ENCODE measurements at places on chromosomes 1 and 21.
A peak's percentile ranks its signal among the peaks of the same experiment; 100 is the strongest.

- no peak for DNase-seq
- H3K36me3 ChIP-seq, result no peaks in the 10 kb centered on the region
- no peak overlapping the region for H3K27ac ChIP-seq
- H3K4me3 ChIP-seq, result no peak overlapping the region
- no peaks in the 10 kb centered on the region for H3K27me3 ChIP-seq
These were observed 978 bp downstream of the PRDM15 start for GRCh38 chr21:41877901-41878830.

DNA sequence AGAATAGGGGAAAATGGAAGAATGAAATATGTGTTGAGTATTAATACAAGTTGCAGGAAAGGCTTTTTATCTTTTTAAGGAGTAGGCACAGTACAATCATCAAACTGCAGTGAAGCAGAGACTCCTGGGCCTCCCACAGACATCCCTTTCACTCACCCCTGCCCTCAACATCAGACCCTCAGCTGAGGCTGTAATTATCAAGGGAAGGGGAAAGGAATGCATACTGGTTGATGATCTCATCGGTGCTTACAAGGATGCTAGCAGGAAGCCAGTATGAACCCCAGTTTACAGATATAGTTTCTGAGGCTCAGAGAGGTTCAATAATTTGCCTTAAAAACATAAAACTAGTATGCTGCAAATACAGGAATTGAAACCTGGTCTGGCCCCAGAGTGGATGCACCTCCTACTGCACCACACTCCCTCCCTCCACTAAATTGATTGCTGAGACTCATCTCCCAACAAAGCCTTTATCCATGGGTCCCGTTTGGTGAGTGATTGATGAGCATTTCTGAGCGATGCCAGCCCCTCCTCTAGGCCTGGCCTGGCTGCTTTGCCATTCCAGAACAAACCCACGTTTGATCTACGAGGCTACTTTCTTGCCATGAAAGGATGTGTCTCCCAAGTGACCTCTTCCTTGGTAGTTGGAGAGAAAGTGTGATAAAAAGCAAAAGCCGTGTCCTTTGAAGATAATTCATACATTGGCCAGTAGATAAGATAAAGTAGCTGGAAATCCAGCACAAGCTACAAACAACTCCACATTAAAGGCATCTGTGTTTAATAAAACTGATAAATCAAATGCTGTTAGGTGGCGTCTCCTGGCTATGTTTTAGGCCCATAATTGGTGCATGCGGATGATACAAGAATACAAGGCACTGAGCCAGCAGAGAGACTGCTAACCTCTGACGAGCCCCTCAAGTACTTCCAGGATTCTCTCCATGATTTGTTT is 233.9 kb upstream of the CAMK1G start:
- H3K27me3 ChIP-seq, result no peaks in the 10 kb centered on the region
- no peak for DNase-seq
- H3K4me1 ChIP-seq, result no peaks in the 10 kb centered on the region
- no peaks in the 10 kb centered on the region for H3K36me3 ChIP-seq

- no peaks in the 10 kb centered on the region for H3K27me3 ChIP-seq
- no peak overlapping the region for H3K27ac ChIP-seq
- no peak for DNase-seq
- no peaks in the 10 kb centered on the region for H3K4me1 ChIP-seq
- no peak overlapping the region for H3K4me3 ChIP-seq
These were observed 89.9 kb upstream of the ARTN start for GRCh38 chr1:43843684-43844083.

DNA sequence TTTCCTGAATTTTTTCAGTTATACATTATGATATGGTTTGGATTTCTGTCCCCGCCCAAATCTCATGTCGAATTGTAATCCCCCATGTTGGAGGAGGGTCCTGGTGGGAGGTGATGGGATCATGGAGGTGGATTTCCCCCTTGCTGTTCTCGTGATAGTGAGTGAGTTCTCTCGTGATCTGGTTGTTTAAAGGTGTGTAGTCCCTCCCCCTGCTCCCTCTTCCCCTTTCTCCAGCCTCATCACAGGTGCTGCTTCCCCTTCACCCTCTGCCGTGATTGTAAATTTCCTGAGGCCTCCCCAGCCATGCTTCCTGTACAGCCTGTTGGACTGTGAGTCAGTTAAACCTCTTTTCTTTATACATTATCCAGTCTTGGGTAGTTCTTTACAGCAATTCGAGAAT is 93.2 kb upstream of the HNRNPU start:
- no peak overlapping the region for H3K27ac ChIP-seq
- H3K36me3 ChIP-seq, result no peaks in the 10 kb centered on the region
- no peaks in the 10 kb centered on the region for H3K27me3 ChIP-seq
- H3K4me3 ChIP-seq, result no peak overlapping the region
- no peaks in the 10 kb centered on the region for H3K4me1 ChIP-seq
- no peak for DNase-seq

GRCh38 chr1:206066479-206067171 is 13.7 kb downstream of the RHEX start:
- H3K4me3 ChIP-seq, result no peak overlapping the region
- no peaks in the 10 kb centered on the region for H3K27me3 ChIP-seq
- no peaks in the 10 kb centered on the region for H3K36me3 ChIP-seq
- DNase-seq, result no peak

- DNase-seq, result no peak
- H3K36me3 ChIP-seq, result no peaks in the 10 kb centered on the region
- H3K4me3 ChIP-seq, result no peak overlapping the region
- H3K4me1 ChIP-seq, result peaks cover 61% of the 10 kb centered on the region
These were observed 160.2 kb downstream of the DHRS3 start for GRCh38 chr1:12457771-12458170.

DNA sequence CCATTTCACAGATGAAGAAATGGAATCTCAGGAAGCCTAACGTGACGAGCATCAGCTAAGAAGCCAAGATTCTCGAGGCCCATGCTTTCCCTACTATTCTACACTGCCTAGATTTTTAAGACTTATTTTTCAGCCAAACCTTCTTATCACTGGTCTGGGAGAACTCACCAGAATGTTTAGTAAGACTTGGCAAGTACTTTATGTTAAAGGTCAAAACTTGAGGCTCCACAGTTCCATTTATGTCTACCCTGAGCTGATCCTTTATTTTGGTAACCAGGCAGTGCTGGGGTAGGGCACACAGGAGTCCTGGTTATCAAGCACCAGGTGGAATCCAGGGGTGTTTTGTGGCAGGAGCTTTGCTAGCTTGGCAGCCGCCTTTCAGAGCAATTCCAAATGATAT is 16.8 kb downstream of the PLXNA2 start:
- no peaks in the 10 kb centered on the region for H3K4me1 ChIP-seq
- H3K27ac ChIP-seq, result no peak overlapping the region
- no peaks in the 10 kb centered on the region for H3K36me3 ChIP-seq

GRCh38 chr1:156746728-156747631 is 4.5 kb downstream of the HDGF start:
- H3K4me1 ChIP-seq, result peaks cover 47% of the 10 kb centered on the region
- peak overlapping the region; percentile 93 for H3K27ac ChIP-seq
- H3K36me3 ChIP-seq, result peaks cover 21% of the 10 kb centered on the region
- DNase-seq, result peak; percentile 92
- H3K4me3 ChIP-seq, result peak overlapping the region; percentile 40
- no peaks in the 10 kb centered on the region for H3K27me3 ChIP-seq

DNA sequence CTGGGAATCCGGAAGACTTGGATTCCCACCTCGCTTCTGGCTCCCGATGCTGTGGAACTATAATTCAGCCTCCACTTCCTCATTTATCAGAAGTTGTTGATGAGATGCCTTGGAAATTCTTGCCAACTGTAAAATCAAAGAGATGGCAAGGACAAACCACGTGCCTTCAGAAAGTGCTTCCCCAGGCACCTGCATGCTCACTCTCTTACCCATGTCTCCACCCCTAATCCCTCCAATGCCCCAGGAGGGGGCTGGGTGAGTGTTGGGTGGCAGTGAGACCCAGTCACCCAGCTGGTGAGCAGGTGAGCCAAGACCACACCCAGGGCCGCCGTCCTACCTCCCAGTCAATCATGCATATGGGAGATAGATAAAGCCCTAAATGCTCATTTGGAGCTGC is 160.8 kb downstream of the PSMG1 start:
- H3K36me3 ChIP-seq, result no peaks in the 10 kb centered on the region
- peaks cover 2% of the 10 kb centered on the region for H3K4me1 ChIP-seq
- H3K27ac ChIP-seq, result peak overlapping the region; percentile 71

DNA sequence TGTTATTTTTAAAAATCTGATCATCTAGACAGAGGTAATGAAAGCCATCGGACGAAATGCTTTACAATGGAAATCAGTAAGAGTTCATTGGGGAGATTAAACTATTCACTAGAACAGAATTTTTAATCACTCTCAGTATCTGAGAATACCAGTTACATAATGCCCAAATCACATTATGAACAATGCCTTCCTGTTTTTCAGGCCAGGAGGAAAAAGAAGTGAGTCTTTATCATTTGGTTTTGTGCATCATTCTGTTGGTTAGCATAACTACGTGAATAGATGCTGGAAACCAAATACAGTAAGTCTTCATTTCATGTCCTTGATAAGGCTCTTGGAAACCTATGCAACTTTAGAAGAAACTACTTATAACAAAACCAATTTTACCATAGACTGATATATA is 18.0 kb upstream of the ASB17 start:
- no peak for DNase-seq
- no peaks in the 10 kb centered on the region for H3K4me1 ChIP-seq
- no peaks in the 10 kb centered on the region for H3K36me3 ChIP-seq
- H3K27ac ChIP-seq, result no peak overlapping the region
- no peaks in the 10 kb centered on the region for H3K27me3 ChIP-seq

DNA sequence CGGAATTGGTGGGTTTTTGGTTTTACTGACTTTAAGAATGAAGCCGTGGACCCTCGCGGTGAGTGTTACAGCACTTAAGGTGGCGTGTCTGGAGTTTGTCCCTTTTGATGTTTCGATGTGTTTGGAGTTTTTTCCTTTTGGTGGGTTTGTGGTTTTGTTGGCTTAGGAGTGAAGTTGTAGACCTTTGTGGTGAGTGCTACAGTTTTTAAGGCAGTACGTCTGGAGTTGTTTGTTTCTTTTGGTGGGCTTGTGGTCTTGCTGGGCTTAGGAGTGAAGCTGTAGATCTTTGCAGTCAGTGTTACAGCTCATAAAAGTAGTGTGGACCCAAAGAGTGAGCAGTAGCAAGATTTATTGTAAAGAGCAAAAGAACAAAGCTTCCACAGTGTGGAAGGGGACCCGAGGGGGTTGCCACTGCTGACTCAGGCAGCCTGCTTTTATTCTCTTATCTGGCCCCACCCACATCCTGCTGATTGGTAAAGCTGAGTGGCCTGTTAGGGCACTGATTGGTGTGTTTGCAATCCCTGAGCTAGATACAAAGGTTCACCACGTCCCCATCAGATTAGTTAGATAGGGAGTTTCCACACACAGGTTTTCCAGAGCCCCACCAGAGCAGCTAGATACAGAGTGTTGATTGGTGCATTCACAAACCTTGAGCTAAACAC is 20.9 kb downstream of the HENMT1 start:
- DNase-seq, result no peak
- no peak overlapping the region for H3K27ac ChIP-seq
- H3K4me3 ChIP-seq, result no peak overlapping the region
- H3K4me1 ChIP-seq, result no peaks in the 10 kb centered on the region
- no peaks in the 10 kb centered on the region for H3K27me3 ChIP-seq
- H3K36me3 ChIP-seq, result peaks cover 5% of the 10 kb centered on the region

- DNase-seq, result no peak
- no peak overlapping the region for H3K4me3 ChIP-seq
These were observed 14.3 kb downstream of the RC3H1 start for GRCh38 chr1:174007851-174008250.

GRCh38 chr21:29186246-29186645 is 55.8 kb downstream of the MAP3K7CL start:
- H3K4me1 ChIP-seq, result peaks cover 40% of the 10 kb centered on the region
- H3K4me3 ChIP-seq, result no peak overlapping the region
- no peak for DNase-seq
- no peaks in the 10 kb centered on the region for H3K36me3 ChIP-seq
- no peaks in the 10 kb centered on the region for H3K27me3 ChIP-seq

GRCh38 chr1:2381741-2382620 is 9.4 kb downstream of the MORN1 start:
- H3K4me1 ChIP-seq, result no peaks in the 10 kb centered on the region
- H3K4me3 ChIP-seq, result no peak overlapping the region
- no peak overlapping the region for H3K27ac ChIP-seq
- no peaks in the 10 kb centered on the region for H3K36me3 ChIP-seq
- no peaks in the 10 kb centered on the region for H3K27me3 ChIP-seq

DNA sequence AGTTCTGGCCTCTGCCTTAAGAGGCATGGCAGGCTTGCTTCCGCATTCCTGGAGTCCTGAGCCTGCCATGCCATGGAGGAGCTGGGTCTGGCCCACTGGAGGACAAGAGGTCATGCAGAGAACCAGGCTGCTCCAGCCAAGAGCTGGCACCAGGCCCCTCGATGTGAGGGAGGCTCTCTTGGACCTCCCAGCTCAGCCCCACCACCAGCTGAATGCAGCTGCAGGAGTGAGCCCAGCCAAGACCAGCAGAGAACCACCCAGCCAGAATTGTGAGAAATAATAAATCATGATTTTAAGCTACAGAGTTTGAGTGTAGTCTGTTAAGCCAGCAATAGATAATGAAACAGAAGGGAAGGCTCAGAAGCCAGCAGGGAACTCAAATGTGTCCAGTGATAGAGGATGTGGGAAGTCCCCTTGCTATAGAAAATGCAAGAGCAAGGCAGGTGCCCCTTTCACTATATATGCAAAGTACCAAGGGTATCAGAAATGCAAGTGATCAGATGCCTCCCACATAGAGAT is 118.4 kb downstream of the HIVEP3 start:
- H3K27me3 ChIP-seq, result no peaks in the 10 kb centered on the region
- H3K4me3 ChIP-seq, result no peak overlapping the region
- no peak overlapping the region for H3K27ac ChIP-seq
- H3K36me3 ChIP-seq, result no peaks in the 10 kb centered on the region

- H3K4me1 ChIP-seq, result peaks cover 85% of the 10 kb centered on the region
- H3K27ac ChIP-seq, result peak overlapping the region; percentile 43
- H3K36me3 ChIP-seq, result peaks cover 7% of the 10 kb centered on the region
These were observed 12.7 kb downstream of the MEF2D start for GRCh38 chr1:156487862-156488261.

- no peaks in the 10 kb centered on the region for H3K4me1 ChIP-seq
- DNase-seq, result no peak
- H3K27ac ChIP-seq, result no peak overlapping the region
- H3K4me3 ChIP-seq, result no peak overlapping the region
- H3K36me3 ChIP-seq, result no peaks in the 10 kb centered on the region
- H3K27me3 ChIP-seq, result no peaks in the 10 kb centered on the region
These were observed 194.5 kb downstream of the CRB1 start for GRCh38 chr1:197462539-197462938.

DNA sequence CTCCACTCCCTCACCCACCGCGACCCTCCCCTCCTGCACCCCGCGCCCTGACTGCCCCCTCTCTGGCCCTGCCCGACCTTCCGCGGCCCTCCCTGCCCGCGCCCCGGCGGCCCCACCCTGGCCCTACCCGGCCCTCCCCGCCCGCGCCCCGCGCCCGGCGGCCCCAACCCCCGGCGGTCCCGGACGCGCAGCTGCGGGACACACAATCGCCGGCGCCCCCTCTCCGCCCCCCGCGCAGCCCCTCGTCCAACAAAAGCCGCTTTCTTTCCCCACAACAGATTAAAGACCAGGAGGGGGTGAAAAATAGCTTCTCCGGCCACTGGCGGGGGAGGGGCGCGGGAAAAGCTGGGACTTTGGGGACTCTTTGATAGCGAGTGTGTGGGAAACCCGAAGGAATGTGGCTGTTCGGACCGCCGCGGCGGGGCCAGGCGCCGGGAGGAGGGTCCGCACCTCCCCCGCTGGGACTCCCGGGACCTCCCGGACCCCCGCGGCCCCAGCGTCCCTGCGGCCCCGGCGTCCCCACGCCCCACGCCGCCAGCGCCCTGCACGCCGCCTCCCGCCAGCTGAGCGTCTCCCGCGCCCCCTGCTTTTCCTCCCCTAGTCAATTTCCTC is 8.8 kb upstream of the ID3 start:
- peak overlapping the region; percentile 71 for H3K4me3 ChIP-seq
- H3K27ac ChIP-seq, result peak overlapping the region; percentile 85

GRCh38 chr21:36591326-36591970 is 107.5 kb upstream of the SIM2 start:
- H3K27me3 ChIP-seq, result no peaks in the 10 kb centered on the region
- no peaks in the 10 kb centered on the region for H3K36me3 ChIP-seq
- no peak overlapping the region for H3K4me3 ChIP-seq
- H3K4me1 ChIP-seq, result no peaks in the 10 kb centered on the region

Data from adrenal gland (tissue), 19 donors.